ENCODE measurements at places on chromosomes 5 and 9.

DNA sequence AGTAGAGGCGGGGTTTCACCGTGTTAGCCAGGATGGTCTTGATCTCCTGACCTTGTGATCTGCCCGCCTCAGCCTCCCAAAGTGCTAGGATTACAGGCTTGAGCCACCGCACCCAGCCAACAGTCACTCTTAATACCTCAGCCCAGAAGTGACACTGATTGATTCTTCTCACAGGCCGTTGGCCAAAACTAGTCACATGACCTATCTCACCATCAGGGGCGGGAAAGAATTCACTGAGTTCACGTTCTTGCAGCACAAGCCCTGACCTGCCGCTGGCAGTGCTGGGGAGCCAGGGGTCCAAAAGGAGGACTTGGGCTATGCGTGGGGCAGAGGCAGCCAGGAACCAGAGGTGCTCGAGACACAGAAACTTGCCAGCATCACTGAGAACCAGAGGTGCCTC lies 55.0 kb upstream of the CPLX2 start:
- DNase-seq: no peak

DNA sequence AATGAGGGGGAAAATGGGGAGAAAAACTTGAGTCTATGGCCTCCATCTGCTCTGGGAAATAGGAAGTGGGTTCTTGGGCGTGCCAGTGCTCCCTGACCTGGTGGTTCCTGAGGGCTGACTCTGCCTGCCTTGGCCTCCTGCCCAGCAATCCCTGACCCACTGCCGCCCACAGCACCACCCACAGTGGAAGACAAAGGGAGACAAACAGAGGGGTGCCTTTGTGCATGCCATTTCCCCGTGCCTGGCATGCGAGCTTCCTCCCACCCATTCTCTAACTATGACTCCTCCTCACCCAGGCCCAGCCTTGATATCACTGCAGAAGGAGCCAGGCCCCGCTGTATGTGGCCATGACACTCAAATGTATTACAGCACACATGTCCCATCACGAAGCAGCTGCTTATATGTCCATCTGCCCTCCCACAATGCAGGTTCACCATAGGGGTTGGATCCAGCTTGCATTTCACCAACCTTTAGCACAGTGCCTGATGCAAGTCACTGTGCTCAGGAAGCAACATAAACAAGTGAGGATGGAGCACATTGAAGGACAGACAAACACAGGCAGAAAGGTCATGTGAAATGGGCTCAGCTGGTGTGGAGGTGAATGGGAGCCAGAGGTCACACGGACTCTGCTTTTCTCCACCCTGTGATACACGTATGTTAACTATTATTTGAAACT lies 84.4 kb downstream of the ADRB2 start:
- DNase-seq: no peak

- DNase-seq: no peak
These were observed 29.4 kb downstream of the GSN start for GRCh38 chr9:121297389-121297788.

DNA sequence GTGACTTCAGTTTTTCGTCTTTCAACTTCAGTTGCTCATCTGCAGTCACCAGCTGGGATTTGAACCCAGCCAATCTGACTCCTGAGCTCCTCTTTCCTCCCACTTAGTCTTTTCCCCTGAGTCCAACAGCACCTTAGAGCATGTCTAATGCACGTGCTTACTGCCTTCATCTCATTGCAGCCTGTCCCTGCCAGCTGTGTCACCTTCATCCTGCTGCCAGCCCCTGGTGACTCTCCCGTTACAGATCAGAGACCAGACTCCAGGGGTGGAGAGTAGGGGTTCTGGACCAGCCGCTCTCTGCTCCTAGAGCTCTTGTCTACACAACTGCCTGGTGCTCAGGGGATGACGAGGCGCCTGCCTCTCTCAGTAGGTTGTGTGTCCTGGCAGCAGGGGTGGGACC lies 132.9 kb upstream of the LMX1B start:
- DNase-seq: no peak

DNA sequence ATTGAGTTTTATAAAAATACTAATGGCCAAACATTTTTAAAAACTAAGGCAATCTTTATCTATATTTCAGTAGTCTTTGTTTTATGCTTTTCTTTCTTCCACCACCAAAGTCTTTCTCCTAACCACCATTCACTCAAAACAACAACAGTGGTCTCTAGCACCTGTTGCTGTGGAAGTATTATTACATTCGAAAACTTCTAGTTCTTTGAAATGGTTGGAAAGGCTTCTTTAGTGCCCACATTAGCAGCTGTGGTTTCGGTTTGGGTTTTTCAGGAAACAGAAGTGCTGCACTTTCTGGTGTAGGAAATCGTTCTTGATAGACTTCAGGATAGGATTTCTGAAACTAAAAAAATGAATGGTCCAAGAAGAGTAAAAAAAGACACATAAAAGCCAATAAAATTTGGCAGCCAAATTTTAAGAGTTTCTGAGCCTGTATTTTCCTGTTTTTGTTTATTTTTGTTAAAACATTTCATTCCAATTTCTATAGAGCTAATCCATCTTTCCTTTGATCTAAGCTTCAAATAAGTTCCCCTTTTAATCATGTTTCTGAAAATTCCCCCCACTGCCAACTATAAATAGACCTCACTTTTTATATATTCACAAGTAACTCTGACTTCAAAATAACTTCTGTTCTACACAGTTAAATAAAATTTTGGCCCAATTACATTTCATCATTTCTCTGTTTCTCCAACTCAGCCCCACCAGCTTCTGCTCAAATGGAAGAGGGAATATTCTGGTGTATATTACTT lies 102.2 kb downstream of the DEPDC1B start:
- no peak for DNase-seq

DNA sequence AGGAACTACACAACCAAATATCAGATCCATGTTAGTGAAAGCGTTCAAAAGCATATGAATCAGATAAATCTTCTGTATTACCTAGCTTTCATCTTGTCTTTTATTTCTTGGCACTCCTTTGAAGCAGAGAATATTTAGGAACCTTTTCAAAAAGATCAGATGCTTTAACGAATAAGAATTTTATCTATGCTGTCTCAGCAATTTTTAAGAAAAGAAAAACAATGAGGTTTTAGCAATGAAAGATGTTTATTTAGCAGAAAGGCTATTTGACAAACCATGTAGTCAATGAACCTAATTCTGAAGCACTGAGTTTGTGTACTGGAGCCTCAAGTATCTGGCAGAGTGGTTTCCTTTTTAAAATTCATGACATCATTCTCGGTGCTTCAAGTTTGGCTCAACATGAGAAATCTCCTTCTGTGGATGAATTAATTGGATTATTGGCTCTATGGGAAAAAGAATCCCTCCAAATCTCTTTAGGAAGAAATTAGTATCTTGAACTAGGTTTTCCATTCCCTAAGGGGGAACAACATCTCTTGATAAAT lies 534.7 kb downstream of the CAAP1 start:
- DNase-seq: no peak

- no peak for DNase-seq
These were observed 110.7 kb upstream of the NFIL3 start for GRCh38 chr9:91534374-91534773.

GRCh38 chr9:75889577-75889976 lies 896 bp upstream of the PCSK5 start:
- peak; percentile 28 for DNase-seq

- DNase-seq: no peak
These were observed 365.1 kb downstream of the ENC1 start for GRCh38 chr5:74275171-74275992.

- DNase-seq: no peak
These were observed 414.5 kb upstream of the ADAMTS16 start for GRCh38 chr5:4725594-4725993.

- DNase-seq: no peak
These were observed 45.5 kb upstream of the LRRC14B start for GRCh38 chr5:145585-146323.

- DNase-seq: no peak
These were observed 58.3 kb downstream of the GPR107 start for GRCh38 chr9:130111786-130112537.

GRCh38 chr5:42912184-42912798 lies 100.6 kb upstream of the SELENOP start:
- DNase-seq: peak; percentile 73

DNA sequence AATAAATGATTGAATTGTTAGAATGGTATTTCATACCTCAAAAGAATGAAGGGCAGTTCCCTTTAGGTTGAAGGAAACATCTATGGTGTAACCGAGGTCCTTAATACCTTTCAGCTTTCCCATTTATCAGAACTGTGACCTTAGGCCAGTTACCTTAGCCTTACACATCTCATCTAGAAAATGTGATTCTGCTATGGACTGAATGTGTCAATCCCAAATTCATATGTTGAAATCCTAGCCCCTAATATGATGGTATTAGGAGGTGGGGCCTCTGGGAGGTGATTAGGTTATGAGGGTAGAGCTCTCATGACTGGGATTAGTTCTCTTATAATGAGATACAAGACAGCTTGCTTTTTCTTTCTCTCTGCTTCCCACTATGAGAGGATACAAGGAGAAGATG lies 441.9 kb downstream of the PLK2 start:
- no peak for DNase-seq

GRCh38 chr5:158212917-158213316 lies 354.0 kb upstream of the CLINT1 start:
- no peak for DNase-seq

- peak; percentile 72 for DNase-seq
These were observed 91.8 kb upstream of the MTAP start for GRCh38 chr9:21710548-21711191.

GRCh38 chr5:147327421-147327820 lies 92.6 kb downstream of the STK32A start:
- no peak for DNase-seq

DNA sequence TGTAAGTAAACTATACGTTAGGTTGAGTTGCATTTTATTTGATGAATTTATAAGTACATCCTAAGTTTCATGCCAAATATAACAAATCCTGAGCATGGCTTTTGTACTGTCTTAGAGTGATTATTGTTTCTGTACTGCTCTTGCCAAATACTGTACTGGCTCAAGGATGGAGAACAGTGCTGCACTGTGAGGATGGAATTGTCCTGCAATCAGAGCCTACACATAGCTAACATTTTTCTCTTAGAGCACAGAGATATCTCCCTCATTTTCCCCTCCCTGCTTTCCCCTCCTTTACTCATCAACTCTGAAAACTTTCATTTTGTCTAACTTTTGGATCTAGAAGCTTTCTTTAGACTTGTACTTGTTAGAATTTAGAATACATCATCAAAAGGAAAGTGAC lies 28.3 kb downstream of the LRRC70 start:
- DNase-seq: no peak

DNA sequence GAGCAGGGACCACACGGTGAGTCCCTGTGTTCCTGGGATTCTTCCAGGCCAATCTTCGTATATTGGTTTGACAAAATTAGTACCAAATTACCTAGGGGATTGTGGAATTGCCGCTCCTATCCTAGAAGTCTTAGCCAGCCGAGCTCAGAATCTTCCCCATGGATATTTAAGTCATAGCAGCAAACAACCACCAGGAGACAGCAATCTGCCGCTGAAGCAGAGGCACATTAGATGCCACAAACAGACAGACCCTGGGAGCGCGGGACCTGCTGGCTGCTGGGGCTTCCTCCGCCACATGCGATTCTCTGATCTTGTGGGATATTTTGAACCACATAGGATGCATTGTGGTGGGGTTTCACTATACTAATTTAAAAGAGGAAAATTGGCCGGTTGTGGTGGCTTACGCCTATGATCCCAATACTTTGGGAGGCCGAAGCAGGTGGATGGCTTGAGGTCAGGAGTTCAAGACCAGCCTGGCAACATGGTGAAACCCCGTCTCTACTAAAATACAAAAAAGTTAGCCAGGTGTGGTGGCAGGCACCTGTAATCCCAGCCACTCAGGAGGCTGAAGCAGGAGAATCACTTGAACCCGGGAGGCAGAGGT lies 31.7 kb upstream of the ZBTB43 start:
- DNase-seq: peak; percentile 26

DNA sequence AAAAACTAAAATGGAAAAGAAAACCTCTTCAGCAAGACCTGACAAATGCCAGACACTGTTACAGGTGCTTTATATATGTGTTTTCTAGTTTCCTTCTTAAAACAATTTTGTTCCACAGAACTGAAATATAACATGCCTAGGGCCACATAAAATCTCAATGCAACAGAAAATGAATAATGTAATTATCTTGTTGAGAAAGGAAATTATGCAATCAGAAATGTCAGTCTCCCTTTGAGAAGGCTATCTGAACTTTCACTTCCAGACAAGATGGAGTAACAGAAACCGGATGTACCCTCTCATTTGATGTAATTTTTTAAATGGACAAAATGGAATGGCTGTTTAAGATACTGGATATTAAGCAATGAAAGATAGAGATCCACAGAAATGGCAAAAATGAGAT lies 79.2 kb downstream of the AGTPBP1 start:
- no peak for DNase-seq

All from activated naive CD4-positive, alpha-beta T cell treated with anti-CD3 and anti-CD28 coated beads for 36 hours (primary cell).